Caudate nucleus (tissue), 63 donors: ENCODE measurements at places on chromosomes 11 and 22.

GRCh38 chr11:113901141-113901540, 3.5 kb upstream of the HTR3B start:
- DNase-seq, result no peak

- no peak for DNase-seq
Observed at GRCh38 chr11:102347462-102348370, 702 bp downstream of the BIRC2 start.

DNA sequence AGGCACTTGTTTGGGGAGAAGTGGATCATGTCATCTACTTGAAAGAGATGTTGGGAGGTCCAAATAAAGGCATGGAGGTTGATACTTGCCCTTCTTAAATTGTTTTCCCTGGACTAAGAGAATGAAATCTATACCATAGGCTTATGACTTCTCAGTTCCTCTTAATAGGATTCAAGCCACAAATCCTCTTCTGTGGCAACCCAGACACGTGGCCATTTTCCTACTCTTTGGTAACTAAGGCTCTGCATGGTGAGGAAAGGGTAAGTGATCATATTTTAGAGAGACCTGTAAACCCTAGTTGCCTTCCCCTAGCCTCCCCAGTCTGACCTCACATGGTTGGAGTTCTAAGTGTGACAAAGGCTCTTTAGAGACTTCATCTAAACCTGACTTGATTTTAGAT, 72.9 kb upstream of the CD44 start:
- DNase-seq, result no peak

DNA sequence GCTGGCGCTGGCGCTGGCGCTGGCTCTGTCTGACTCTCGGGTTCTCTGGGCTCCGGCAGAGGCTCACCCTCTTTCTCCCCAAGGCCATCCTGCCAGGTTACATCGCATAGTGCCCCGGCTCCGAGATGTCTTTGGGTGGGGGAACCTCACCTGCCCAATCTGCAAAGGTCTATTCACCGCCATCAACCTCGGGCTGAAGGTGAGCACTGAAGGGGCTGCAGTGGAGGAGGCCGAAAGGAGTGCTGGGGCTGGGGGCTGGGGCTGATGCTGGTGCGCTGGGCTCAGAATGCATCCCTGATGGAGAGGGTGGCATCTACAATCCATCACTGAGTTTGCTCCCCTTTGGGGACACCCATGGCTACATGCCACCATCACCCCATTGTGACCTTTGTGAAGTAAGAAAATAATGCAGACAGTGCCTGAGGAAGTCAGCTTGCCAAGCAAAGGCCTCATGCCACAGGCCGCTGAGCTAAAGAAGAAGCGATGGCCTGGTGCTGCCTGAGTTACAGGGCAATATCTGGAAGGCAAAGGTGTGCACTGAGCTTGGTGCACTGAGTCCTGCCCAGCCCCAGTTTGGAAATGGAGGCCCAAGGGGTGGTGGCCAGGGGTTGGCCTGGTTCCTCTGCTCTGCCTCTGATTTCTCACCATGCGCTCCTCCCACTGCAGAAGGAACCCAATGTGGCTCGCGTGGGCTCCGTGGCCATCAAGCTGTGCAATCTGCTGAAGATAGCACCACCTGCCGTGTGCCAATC, 620 bp downstream of the SMPD1 start:
- DNase-seq, result no peak

GRCh38 chr11:118819334-118820024, 28.5 kb upstream of the DDX6 start:
- no peak for DNase-seq

- no peak for DNase-seq
Observed at GRCh38 chr22:19604711-19605268, 80.6 kb upstream of the CLDN5 start.

- no peak for DNase-seq
Observed at GRCh38 chr11:28476049-28476448, 367.9 kb downstream of the METTL15 start.

- DNase-seq, result no peak
Observed at GRCh38 chr11:20158597-20159257, 1.5 kb downstream of the DBX1 start.

DNA sequence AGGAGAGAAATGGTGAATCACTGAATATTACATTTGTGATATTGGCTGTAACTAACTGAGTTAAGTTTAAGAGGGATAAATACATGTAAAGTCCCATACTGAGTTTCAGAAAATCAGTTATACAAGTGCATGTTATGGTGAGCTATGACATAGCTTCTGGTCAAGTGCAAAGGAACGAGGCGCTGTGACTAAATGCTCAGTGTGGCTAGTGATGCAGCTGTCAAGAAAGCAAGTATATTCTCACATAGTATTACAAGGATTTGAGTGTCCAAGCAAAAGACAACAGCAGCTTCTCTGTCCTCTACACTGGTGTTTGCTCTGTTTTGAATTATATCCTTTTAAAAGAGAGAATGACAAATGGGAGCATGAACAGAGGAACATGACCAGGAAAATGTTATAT, 40.1 kb downstream of the CSRP3 start:
- no peak for DNase-seq
